ENCODE measurements at places on chromosomes 1 and 21.

- DNase-seq, result no peak
Measured at GRCh38 chr1:229756666-229757065, 130.6 kb downstream of the URB2 start.

- DNase-seq, result no peak
Measured at GRCh38 chr1:213669964-213670691, 317.6 kb upstream of the PROX1 start.

GRCh38 chr1:206456577-206457370 is 13.5 kb upstream of the IKBKE start:
- no peak for DNase-seq

DNA sequence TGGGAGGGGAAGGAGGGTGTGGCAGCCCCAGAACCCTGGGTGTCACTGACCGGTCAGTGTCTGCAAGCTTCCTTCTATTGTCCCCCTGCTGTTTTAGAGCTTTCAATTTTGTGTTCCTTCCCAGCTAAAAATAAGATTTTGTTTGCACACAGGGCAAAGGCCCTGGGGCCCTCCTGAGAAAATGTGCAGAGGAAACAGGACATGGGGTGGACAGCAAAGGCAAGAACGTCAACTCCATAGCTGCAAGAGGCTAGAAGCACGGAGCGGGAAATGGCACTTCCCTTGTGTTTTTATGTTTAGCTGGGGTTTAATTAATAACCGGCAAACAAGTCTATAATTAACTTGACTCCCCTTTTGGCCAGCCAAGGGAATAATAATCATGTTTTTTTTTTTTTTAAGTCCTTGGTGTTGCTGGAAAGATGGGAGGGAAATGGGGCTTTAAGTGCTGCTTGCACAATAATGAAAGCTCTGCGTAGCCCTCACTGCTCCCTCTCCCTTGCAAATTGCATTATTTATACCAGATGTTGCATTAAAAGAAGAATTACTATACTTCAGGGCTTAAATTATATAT is 261.4 kb upstream of the USP24 start:
- no peak for DNase-seq

- DNase-seq, result no peak
Measured at GRCh38 chr21:29430030-29430429, 131.3 kb downstream of the BACH1 start.

DNA sequence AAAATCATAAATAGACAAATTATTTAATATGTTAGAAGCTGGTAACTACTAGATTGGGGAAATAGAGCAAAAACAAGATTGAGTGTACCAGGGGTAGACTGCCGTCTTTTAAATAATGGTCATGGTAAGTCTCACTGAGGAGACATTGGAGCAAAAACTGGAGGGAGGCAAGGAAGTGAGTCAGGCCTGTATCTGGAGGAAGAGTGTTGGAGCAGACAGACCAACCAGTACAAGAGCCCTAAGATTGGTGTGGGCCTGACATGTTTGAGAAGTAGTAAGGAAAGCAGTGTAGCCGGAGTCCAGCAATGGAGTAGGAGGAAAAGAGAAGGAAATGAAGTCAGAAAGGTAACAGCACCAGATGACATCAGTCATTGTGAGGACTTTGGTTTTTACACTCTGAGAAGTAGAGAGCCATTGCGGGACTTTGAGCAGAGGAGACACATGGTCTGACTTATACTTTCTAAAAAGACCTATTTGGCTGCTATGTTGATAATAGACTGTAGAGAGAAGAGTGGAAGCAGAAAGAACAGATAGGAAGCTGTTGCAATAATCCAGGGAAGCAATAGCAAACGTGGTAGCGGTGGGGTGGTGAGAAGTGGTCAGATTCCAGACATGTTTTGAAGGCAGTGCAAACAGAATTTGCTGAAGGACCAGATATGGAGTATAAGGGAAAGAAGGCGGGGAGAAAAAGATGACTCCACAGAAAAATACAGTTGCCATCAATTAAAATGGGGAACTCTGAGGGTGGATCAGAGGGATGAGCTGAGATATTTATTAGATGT is 44.7 kb upstream of the GJA5 start:
- DNase-seq, result no peak

GRCh38 chr1:166822385-166822784 is 16.9 kb upstream of the POGK start:
- DNase-seq, result no peak
